Chondrocyte (in vitro differentiated cells): ENCODE measurements at places on chromosomes 1 and 21. TPM values are rescaled to one million over a fixed set of nuclear protein-coding genes. Genes with fewer than 3 reads are reported as not detected.

IVNS1ABP gene
- 121 to 314 TPM (median 123 TPM) in 3 replicates for total RNA-seq

GNL2 gene
- total RNA-seq, result 47.6 to 57.4 TPM (median 48.5 TPM) in 3 replicates

DNA sequence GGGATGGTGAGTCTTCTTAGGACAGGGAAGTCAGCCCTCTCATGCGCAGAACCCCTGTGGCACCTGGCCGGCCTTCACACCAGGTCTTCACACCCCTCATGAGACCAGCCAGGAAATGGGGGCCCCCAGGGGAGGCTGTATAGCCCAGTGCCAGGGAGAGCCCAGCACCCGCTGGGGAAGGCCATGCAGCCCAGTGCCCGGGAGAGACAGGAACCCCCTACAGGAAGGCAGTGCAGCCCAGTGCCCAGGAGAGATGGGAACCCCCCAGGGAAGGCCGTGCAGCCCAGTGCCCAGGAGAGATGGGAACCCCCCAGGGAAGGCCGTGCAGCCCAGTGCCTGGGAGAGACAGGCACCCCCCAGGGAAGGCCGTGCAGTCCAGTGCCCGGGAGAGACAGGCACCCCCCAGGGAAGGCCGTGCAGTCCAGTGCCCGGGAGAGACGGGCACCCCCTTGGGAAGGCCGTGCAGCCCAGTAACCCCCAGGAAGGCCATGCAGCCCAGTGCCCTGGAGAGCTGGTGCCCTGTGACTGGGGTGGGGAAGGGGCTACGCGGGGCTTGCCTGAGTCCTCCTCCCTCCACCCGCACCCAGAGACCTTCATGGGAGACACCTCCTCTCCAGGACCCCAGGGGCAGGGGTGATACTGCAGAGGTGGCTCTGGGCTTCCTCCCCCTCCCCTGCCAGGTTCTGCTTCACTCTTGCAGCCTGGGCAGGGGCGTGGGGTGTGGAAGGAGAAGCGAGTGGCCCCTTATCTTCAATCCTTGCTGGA lies 110.5 kb upstream of the COL6A1 start:
- H3K4me1 ChIP-seq, result peaks cover 34% of the 10 kb centered on the region
- H3K36me3 ChIP-seq, result peaks cover 1% of the 10 kb centered on the region
- no peak overlapping the region for H3K27ac ChIP-seq
- H3K27me3 ChIP-seq, result no peaks in the 10 kb centered on the region

DNA sequence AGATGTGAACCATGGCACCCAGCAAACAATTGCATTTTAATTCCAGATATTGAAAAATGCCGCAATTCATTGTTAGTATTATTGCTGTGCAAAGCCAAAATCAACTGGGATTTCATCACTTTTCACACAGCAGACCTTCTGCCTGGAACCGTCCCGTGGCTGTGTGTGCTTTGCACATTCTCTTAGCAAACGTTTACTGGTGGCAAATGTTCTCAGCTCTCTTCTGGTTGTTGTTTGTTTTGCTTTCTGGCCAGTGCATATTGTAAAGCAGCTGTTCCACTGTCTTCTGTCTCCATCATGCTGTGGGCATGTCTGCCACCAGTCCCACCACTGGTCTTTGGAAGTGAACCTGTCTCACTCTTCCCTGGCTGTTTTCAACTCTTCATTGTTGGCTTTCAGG lies 19.8 kb upstream of the TTLL10 start:
- no peak for DNase-seq
- no peaks in the 10 kb centered on the region for H3K4me1 ChIP-seq
- no peak overlapping the region for H3K4me3 ChIP-seq
- H3K36me3 ChIP-seq, result no peaks in the 10 kb centered on the region
- H3K27me3 ChIP-seq, result no peaks in the 10 kb centered on the region

DNA sequence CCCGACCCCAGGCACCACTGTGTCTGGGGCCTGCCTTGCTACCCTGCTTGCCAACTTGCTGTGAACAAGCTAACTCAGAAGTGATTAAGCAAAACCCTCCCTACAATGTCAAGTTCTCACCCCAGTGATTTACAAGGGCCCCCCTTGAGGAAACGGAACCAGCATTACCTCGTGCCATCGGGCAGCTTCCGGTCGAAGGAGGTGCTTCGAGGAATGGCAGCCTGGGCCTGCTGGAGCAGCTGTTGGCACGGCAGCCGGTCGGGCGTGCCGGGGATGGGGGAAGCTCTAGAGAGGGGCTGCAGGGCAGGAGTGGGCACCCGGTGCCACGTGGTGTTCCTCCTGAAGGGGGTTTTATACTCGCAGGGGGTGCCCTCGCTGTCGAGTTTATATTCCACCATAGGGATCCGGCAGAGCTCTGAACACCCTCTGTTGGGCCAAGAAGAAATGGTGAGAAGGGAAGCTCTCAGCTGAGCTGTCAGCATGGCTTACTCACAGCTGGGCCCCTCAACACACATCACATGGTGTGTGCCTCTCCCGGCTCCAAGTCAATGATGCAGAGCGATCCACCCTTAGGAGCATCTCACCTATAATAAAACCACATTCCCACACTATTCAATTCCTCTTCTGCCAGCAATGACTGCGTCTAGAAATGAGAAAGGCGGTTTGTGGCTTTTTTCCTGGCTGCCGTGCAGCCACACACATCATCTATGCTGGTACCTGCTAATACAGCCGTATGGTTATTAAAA lies 184.4 kb downstream of the SIPA1L2 start:
- H3K27me3 ChIP-seq, result no peaks in the 10 kb centered on the region
- peaks cover 8% of the 10 kb centered on the region for H3K36me3 ChIP-seq
- peaks cover 6% of the 10 kb centered on the region for H3K4me1 ChIP-seq
- no peak for DNase-seq
- H3K27ac ChIP-seq, result no peak overlapping the region

DNA sequence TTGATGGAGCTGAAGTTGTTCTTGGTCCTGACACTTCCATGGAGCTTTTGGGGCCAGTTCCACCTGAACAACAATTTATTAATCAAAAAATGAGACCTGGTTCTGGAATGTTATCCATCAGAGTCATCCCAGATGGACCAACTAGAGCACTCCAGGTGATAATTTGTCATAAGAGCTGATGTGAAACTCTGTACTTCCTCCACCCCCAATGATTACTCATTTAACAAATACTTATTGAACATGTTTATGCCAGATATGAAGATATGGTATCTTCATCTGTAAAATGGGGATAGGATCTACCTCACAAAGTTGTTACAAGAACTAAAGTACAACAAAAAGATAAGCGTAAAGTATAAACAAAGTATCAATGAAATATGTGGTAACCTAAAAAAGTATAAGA lies 153.2 kb downstream of the VPS13D start:
- H3K4me1 ChIP-seq, result peaks cover 3% of the 10 kb centered on the region
- no peak overlapping the region for H3K27ac ChIP-seq
- H3K27me3 ChIP-seq, result no peaks in the 10 kb centered on the region
- peaks cover 65% of the 10 kb centered on the region for H3K36me3 ChIP-seq

DNA sequence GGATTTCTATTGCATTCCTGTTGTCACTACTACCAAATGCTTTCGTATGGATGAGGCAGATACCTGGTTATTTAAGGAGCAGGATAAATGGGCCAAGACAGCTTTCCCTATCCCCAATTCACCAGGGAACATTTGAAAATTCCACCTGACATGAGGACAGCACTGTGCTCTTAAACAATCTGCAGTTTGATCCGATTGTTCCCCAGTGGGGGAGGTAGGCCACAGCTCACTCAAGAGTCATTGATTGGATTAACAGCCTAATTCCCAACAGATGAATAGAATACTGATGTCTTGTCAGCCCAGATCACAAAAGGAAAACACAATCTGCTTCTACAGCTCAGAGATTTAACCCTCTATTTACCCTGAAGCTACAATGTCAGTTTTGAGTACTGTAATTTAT lies 123.9 kb downstream of the LHX4 start:
- DNase-seq, result no peak
- H3K27me3 ChIP-seq, result no peaks in the 10 kb centered on the region
- H3K4me1 ChIP-seq, result peaks cover 4% of the 10 kb centered on the region
- H3K27ac ChIP-seq, result no peak overlapping the region
- no peaks in the 10 kb centered on the region for H3K36me3 ChIP-seq
- H3K4me3 ChIP-seq, result no peak overlapping the region

- no peaks in the 10 kb centered on the region for H3K4me1 ChIP-seq
- no peak overlapping the region for H3K27ac ChIP-seq
- no peak overlapping the region for H3K4me3 ChIP-seq
Observed at GRCh38 chr1:210866532-210866931, 267.4 kb downstream of the KCNH1 start.
